ENCODE measurements at places on chromosomes 12 and 14.

GRCh38 chr12:20445687-20446086 lies 77.3 kb downstream of the PDE3A start:
- no peak for DNase-seq

GRCh38 chr12:19273482-19274330 lies 144.2 kb downstream of the PLEKHA5 start:
- no peak for DNase-seq

- DNase-seq = no peak
Observed at GRCh38 chr12:96520767-96521166, 31.4 kb downstream of the CFAP54 start.

- DNase-seq = no peak
Observed at GRCh38 chr14:28373721-28374120, 392.9 kb upstream of the FOXG1 start.

DNA sequence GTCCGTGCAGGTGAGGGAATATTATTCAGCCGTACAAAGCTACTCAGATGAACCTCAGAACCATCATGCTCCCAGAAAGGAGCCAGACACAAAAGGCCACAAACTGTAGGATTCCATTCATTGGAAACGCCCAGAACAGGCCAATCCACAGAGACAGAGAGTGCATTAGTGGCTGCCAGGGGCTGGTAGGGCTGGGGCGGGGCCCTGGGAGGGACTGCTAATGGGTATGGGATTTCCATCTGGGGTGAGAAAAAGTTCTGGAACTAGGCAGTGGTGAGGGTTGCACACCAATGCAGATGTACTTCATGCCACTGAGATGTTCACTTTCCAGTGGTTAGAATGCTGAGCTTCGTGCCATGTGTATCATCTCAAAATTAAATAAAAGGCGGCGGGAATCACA lies 101.1 kb downstream of the RFLNA start:
- no peak for DNase-seq

GRCh38 chr12:2547273-2548044 lies 247.3 kb upstream of the FKBP4 start:
- DNase-seq = no peak

- DNase-seq = no peak
Observed at GRCh38 chr12:124780336-124780735, 83.3 kb downstream of the SCARB1 start.

GRCh38 chr14:95195031-95195430 lies 37.7 kb upstream of the DICER1 start:
- no peak for DNase-seq

DNA sequence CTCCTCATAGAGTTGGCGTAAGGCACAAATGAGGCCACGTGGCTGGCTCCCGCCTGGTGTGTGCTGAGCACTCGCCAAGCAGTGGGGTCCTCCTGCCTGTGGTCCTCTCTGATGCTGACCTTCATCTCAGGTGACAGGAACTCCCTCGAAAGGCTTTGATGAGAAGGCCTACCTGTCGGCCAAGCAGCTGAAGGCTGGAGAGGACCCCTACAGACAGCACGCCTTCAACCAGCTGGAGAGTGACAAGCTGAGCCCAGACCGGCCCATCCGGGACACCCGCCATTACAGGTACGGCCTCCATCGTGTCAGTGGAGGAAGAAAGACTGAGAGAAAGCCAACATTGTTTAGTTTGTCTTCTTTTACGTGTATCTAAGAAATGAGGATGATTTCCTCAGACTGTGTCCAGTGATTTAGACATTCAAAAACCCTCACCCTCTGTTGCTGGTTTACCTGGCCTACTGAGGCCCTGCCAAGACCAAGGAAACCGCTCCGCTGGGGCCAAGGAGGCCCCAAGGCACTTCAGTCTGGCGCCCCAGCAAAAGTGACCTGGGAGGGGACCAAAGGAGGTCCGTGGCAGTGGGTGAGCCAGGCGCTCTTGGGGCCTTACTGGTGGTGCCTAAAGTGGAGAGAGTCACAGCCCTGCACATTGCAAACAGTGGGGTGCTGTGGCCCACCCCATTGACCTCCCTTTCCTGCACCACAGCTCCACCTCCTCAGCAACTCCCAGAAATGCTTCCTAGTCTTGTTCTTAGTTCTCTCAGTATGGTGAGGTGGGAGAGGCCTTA lies 60.8 kb downstream of the GALNT16 start:
- no peak for DNase-seq

DNA sequence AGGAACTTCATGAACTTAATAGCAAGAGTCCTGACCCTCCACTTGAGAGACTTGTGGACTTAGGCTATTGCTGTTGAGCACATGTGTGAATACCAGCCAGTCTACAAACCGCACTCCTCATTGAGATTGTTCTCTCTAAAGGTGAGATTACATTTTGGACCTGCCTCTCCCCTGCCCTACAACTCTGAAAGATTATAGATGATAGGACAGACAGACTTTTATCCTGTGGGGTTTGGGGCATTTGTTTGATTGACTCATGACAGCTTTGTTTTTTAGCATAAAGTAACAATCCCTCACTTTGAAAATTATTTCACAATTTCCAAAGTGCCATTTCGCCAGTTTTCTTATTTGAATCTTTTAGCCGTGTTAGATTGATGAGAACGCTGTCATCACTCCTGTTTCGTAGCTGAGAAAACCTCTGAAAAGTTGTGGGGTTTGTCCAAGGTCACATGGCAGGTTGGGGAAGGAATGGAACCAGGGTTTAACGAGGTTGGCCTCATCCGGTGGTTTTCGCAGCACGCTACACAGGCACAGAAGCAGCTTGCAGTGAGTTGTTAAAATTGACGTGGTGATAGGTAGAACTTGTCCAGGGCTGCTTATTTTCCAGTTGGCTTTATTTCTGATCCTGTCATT lies 836 bp downstream of the EVL start:
- DNase-seq = peak; percentile 59

- DNase-seq = no peak
Observed at GRCh38 chr12:9588749-9589148, 19.0 kb downstream of the KLRB1 start.

GRCh38 chr12:29131539-29131938 lies 17.5 kb upstream of the FAR2 start:
- no peak for DNase-seq
